ENCODE measurements at places on chromosomes 5 and 9. TPM values are rescaled to one million over a fixed set of nuclear protein-coding genes. Genes with fewer than 3 reads are reported as not detected.

Gene DBH
- not detected for polyA plus RNA-seq

Gene GABRG2
- polyA plus RNA-seq = not detected

Gene EXOSC2
- polyA plus RNA-seq = 51.7 TPM

Gene FRMPD1
- polyA plus RNA-seq = 0.08 TPM

Gene ARL10
- polyA plus RNA-seq = 0.85 TPM

Gene WNT8A
- polyA plus RNA-seq = not detected

Gene PLAA
- 42.4 TPM for polyA plus RNA-seq

Gene NUTM2G
- 0.12 TPM for polyA plus RNA-seq

Gene PCBD2
- 10.8 TPM for polyA plus RNA-seq

Gene VCAN
- 2.9 TPM for polyA plus RNA-seq

Gene HEMGN
- not detected for polyA plus RNA-seq

Gene ASPN
- polyA plus RNA-seq = 0.47 TPM

Gene SLC45A2
- not detected for polyA plus RNA-seq

DNA sequence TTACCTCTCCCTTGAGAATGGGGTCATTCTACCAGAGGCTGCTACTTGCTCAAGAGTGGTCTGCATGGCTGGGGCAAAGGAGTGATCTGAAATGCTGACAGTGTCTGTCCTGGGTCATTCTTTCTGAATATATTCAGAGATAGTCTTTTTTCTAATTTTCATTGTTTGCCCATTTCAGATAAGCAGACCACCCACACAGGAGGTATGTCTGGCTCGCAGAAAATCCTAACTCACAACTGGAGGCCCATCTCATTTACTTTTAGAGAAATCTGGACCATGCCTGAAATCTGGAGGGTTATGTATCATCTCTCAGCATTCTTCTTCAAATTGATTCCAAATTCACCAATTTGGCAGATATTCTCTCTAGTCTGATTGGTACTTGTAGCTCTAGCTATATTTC is 227.6 kb downstream of the SEC61B start:
- H3K36me3 ChIP-seq = no peaks in the 10 kb centered on the region
- no peaks in the 10 kb centered on the region for H3K27me3 ChIP-seq
- no peaks in the 10 kb centered on the region for H3K4me1 ChIP-seq
- no peak overlapping the region for H3K27ac ChIP-seq

DNA sequence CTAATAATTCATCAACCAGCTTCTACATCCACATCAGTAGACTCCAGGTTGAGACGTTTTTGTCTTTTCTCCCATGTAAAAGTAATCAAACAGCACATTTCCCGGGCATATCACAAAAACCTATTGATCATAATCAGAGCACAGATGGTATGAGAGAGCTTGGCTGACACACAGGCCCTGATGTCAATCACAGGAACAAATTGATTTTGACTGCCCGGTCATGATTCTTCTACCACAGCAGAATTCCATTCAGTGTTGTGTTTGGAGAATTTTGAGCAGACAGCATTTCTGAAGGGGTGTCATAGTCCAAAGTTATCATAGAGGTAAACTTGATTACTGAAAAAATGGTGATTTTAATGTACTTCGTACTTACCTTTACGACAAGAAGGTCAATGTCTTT is 351.1 kb downstream of the ZSWIM6 start:
- H3K27ac ChIP-seq = no peak overlapping the region
- H3K4me3 ChIP-seq = no peak overlapping the region
- no peak for DNase-seq
- H3K4me1 ChIP-seq = no peaks in the 10 kb centered on the region

GRCh38 chr5:156593546-156593945 is 256.5 kb upstream of the PPP1R2B start:
- no peak overlapping the region for H3K27ac ChIP-seq
- no peaks in the 10 kb centered on the region for H3K36me3 ChIP-seq
- no peak overlapping the region for H3K4me3 ChIP-seq
- no peak for DNase-seq

DNA sequence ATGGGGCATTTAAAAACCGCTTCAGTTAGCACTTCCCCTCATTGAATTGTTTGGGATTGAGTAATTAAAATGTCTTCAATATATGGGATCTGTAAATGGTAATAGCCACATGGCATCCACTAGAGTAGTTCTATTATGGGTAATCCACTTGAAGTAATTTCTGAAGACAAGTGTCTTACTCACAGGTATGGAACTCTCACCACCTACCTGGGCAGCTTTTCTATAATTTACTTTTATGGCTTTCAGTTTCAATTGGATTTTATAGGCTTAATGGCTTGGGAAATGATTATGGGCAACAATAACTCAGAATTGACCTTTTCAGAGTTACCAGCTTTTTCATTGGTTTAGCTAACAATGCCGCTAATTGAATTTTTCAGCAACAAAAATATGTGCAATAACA is 597.9 kb downstream of the PTPRD start:
- no peak overlapping the region for H3K27ac ChIP-seq
- no peaks in the 10 kb centered on the region for H3K36me3 ChIP-seq
- no peak overlapping the region for H3K4me3 ChIP-seq
- no peak for DNase-seq
- no peaks in the 10 kb centered on the region for H3K4me1 ChIP-seq

- H3K27ac ChIP-seq = no peak overlapping the region
- H3K36me3 ChIP-seq = no peaks in the 10 kb centered on the region
- H3K27me3 ChIP-seq = no peaks in the 10 kb centered on the region
- H3K4me3 ChIP-seq = no peak overlapping the region
- H3K4me1 ChIP-seq = peaks cover 21% of the 10 kb centered on the region
These were observed 53.7 kb upstream of the PIP5K1B start for GRCh38 chr9:68651280-68651893.

- no peaks in the 10 kb centered on the region for H3K36me3 ChIP-seq
- no peaks in the 10 kb centered on the region for H3K27me3 ChIP-seq
- no peak overlapping the region for H3K27ac ChIP-seq
- no peak for DNase-seq
These were observed 410.3 kb downstream of the DTWD2 start for GRCh38 chr5:118578093-118578492.

GRCh38 chr5:74235552-74235951 is 405.0 kb downstream of the ENC1 start:
- no peak overlapping the region for H3K27ac ChIP-seq
- no peaks in the 10 kb centered on the region for H3K4me1 ChIP-seq

GRCh38 chr9:26081847-26082246 is 403.6 kb upstream of the TUSC1 start:
- no peaks in the 10 kb centered on the region for H3K36me3 ChIP-seq
- no peak overlapping the region for H3K4me3 ChIP-seq
- no peaks in the 10 kb centered on the region for H3K4me1 ChIP-seq
- no peak overlapping the region for H3K27ac ChIP-seq

GRCh38 chr9:86521977-86522376 is 167.8 kb upstream of the TUT7 start:
- no peaks in the 10 kb centered on the region for H3K36me3 ChIP-seq
- H3K27me3 ChIP-seq = no peaks in the 10 kb centered on the region
- H3K4me1 ChIP-seq = no peaks in the 10 kb centered on the region

DNA sequence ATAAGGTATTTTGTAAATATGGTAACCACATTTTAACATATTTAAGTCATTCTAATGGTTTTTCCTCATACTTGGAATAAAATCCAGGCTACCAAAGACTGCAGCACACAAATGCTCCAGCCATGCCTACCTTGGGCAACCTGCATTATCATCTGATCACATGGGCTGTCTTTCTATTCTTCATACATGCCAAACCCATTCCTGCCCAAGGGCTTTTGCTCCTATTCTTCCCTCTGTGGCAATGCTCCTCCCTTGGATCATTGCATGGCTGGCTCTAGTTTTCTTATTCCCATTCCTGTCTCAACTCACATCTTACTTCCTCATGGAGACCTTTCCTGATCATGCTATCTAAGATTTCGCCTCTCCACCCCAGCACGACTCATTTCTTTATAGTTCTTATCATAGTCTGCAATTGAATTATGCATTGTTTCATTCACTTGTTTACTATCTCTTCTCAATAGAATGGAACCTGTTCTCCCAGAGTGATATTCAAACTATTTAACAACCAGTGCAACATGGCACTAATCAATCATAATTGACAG is 54.9 kb upstream of the C5orf46 start:
- no peak overlapping the region for H3K4me3 ChIP-seq
- no peaks in the 10 kb centered on the region for H3K27me3 ChIP-seq
- H3K27ac ChIP-seq = no peak overlapping the region
- no peaks in the 10 kb centered on the region for H3K36me3 ChIP-seq
- no peak for DNase-seq

- DNase-seq = no peak
- no peak overlapping the region for H3K27ac ChIP-seq
- no peaks in the 10 kb centered on the region for H3K27me3 ChIP-seq
- H3K4me1 ChIP-seq = no peaks in the 10 kb centered on the region
- H3K4me3 ChIP-seq = no peak overlapping the region
These were observed 75.7 kb upstream of the CCDC112 start for GRCh38 chr5:115372146-115372545.

GRCh38 chr5:167814828-167815227 is 476.6 kb upstream of the WWC1 start:
- no peak overlapping the region for H3K27ac ChIP-seq
- no peaks in the 10 kb centered on the region for H3K27me3 ChIP-seq
- no peak for DNase-seq
- H3K4me3 ChIP-seq = no peak overlapping the region
- H3K4me1 ChIP-seq = no peaks in the 10 kb centered on the region
- no peaks in the 10 kb centered on the region for H3K36me3 ChIP-seq

DNA sequence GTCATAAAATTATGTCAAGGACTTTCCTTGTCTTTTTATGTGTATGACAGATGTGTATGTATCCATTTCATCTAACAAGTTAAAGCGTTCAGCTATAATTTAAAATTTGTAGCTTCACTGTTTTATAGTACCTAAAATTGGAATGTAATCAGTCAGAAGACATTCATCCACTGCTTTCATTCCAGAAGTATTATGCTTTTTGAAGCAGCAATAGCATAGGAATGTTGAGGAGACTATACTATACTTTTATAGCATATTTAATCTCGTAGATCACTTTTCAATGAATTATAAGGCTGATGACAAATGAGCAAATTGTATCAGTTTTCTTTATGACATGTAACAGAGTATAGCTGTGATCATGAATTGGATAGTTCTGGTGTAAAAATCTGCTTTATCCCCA is 6.9 kb downstream of the PCDHGA12 start:
- no peaks in the 10 kb centered on the region for H3K36me3 ChIP-seq
- H3K27me3 ChIP-seq = no peaks in the 10 kb centered on the region
- no peak overlapping the region for H3K27ac ChIP-seq
- no peaks in the 10 kb centered on the region for H3K4me1 ChIP-seq
- no peak for DNase-seq
- no peak overlapping the region for H3K4me3 ChIP-seq

DNA sequence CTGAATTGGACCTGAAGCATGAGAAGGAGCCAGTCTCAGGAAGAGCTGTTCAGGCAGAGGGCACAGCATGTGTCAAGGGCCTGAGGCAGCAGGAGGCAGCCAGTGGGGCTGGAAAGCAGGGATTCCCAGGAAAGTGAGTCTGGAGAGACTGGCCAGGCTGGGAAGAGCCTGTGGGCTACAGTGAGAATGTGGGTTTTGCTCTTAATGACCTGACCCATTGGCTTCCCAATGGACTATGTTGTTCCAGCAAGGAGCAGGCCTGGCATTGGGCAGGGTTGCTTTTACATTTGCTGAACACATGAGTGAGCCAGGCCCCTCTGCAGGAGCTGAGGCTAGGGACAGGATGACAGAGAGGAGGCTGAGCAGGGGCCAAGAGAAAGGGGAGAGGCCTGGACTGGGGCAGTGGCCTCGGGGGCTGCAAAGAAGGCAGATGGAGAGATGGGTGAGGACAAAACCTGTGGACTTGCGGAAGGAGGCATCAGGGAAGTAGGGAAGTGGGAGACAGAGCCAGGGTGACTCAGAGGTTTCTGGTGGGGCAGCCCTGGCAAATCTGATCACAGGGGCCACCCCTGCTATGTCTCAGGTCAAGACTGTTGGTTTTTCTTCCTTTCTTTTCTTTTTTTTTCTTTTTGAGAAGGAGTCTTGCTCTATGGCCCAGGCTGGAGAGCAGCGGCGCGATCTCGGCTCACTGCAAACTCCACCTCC is 65.9 kb upstream of the NEK6 start:
- H3K27me3 ChIP-seq = no peaks in the 10 kb centered on the region
- H3K4me1 ChIP-seq = peaks cover 4% of the 10 kb centered on the region
- H3K27ac ChIP-seq = no peak overlapping the region
- no peaks in the 10 kb centered on the region for H3K36me3 ChIP-seq
- H3K4me3 ChIP-seq = no peak overlapping the region

DNA sequence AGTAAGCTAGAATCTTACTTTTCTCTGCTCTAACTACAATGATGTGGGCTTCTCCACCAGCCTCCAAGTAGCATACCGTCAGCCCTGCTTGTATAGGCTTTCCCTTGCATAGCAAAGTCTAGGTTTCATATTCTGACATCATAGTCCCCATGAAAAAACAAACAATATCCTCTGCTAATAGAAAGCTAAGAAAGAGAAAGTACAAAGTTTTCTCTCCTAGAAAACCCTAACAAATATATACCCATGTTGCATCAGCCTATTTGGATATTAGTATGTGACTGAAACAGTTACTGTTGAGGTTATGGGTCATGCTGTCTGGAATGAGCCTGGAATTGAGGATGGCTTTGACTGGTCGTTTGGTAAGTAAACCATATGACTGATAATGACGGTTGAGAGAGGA is 1696.0 kb downstream of the MAT2B start:
- H3K27me3 ChIP-seq = no peaks in the 10 kb centered on the region
- no peaks in the 10 kb centered on the region for H3K36me3 ChIP-seq
- DNase-seq = no peak
- H3K27ac ChIP-seq = no peak overlapping the region
- no peak overlapping the region for H3K4me3 ChIP-seq
- no peaks in the 10 kb centered on the region for H3K4me1 ChIP-seq

GRCh38 chr5:126965487-126965886 is 64.9 kb downstream of the MARCHF3 start:
- peaks cover 15% of the 10 kb centered on the region for H3K4me1 ChIP-seq
- no peaks in the 10 kb centered on the region for H3K36me3 ChIP-seq
- H3K4me3 ChIP-seq = no peak overlapping the region

DNA sequence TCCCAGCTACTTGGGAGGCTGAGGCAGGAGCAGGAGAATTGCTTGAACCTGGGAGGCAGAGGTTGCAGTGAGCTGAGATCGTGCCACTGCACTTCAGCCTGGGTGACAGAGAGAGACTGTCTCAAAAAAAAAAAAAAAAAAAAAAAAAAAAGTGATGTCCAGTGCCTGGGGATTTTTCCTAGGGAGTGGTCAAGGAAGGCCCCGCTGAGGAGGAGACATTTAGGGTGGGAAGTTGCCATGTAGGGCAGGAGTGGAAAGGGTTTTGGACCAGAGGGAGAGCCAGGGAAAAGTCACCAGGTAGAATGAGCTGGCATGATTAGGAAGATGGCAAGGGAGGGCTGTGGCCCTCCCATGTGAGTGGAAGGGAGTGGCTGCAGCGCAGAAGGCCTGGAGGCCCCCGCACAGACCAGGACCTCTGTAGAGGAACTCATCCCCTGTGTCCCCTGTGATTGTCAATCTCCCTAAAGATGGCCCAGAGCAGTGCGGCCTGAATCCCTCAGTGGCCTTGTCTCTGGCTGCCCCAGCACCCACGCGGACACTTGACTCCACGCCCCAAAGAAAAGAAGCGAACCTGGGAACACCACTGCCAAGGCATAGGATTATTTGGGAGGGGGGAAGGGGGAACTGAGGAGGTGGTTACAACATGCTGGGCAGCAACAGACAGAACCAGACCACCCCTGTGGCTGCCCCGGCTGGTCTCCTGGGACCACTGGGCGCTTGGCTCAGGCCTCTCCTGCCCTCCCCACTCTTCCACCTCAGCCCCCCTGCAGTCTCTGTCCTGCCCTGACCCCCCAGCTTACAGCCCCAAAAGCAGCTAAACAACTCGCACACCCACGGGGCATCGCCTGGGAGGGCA is 2.6 kb upstream of the SQSTM1 start:
- peaks cover 38% of the 10 kb centered on the region for H3K4me1 ChIP-seq
- peak overlapping the region; percentile 96 for H3K27ac ChIP-seq
- no peak for DNase-seq
